ENCODE measurements at places on chromosomes 11 and 22.

DNA sequence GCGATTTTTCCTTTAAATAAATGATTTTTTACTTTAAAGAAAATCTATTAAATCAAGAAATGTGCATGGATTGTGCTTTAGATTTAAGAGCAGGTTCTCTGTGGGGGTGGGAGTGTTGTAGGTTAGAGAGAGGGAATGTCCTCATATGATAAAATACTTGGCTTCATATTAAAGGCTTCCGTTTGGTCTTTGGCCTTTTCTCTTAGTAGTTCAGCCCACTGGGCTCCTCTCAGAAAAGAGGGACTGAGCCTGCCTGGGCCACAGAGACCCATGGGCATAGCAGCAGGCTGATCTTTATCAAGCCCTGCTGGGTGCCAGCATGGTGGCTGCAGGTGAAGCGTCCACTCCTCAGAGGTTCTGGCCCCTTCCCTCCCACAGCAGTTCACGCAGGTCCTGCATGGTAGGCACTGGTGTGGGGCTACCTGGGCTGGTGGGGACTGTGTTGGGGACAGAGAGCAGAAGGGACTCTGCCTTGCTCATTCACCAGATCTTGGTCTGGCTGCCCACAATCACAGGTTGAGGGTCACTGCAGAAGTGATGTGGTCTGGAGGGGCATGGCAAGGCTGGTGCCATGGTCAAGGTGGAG, 4.3 kb downstream of the PANX1 start:
- DNase-seq, result no peak

GRCh38 chr22:19756288-19757128, 4.1 kb upstream of the TBX1 start:
- DNase-seq, result peak; percentile 68

- no peak for DNase-seq
These were observed 1.7 kb downstream of the EED start for GRCh38 chr11:86246293-86246675.

DNA sequence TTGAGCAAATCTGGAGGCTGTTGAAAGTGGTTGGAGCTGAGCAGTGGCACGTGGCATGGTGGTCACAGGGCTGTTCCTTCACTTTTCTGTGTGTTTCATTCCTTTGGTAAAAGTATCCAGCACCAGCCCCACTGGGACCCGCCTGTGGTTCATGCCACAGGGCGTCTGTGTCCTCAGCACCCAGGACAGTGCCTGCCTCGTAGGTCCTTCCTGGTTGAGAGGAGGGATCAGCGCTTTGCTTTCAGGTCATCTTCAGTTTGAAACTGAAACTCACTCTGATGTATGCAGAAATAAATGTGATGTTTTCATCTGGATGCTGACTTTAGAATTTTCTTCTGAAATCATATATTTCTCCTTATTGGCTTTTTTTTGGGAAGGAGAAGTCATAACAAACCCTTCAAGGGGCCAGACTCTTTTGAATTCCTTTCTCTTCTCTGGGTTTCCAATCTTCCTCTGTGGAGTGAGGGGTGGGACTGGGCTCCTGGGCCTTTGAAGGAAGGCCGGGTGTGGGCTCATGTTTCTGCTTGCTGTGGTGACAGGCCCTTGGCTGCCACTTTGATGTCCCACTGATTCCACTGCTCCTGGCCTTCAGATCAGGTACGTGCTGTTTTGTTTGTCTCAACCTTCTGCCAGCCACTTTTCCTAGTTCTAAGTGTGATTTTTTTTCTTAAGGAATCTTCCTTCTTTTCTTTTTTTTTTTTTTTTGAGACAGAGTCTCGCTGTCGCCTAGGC, 26.2 kb downstream of the TBC1D22A start:
- DNase-seq, result no peak

GRCh38 chr11:86228269-86229038, 16.1 kb upstream of the EED start:
- no peak for DNase-seq

GRCh38 chr11:96260067-96260511, 82.9 kb downstream of the MAML2 start:
- DNase-seq, result no peak

DNA sequence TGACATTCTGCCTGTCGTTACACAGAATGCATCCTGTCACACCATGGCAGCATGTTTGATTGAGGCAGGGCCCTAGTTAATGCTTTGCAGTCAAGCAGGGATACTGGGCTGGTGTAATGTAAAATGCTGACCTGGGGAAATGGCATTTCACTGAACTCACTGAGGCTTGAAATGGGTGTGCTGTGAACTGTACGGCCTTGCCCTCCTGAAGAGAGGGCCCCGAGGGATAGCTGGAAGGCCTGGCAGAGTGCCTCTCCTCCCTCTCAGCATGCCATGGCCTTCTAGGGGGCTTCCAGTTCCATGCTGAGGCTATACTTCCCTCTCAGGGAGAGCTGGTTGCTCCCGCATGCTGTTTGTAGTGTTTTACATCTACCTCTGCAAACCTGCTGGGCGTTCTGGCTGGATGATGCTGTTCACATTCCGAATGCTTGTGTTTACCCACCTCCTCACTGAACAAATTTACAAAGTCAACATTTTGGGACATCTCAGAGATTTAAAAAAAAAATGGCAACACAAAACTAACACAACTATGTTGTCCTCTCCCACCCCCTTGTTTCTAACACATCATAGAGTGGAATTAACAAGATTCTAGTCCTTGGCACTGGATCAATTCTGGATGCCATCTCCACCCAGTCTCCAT, 416.7 kb upstream of the CADM1 start:
- no peak for DNase-seq

DNA sequence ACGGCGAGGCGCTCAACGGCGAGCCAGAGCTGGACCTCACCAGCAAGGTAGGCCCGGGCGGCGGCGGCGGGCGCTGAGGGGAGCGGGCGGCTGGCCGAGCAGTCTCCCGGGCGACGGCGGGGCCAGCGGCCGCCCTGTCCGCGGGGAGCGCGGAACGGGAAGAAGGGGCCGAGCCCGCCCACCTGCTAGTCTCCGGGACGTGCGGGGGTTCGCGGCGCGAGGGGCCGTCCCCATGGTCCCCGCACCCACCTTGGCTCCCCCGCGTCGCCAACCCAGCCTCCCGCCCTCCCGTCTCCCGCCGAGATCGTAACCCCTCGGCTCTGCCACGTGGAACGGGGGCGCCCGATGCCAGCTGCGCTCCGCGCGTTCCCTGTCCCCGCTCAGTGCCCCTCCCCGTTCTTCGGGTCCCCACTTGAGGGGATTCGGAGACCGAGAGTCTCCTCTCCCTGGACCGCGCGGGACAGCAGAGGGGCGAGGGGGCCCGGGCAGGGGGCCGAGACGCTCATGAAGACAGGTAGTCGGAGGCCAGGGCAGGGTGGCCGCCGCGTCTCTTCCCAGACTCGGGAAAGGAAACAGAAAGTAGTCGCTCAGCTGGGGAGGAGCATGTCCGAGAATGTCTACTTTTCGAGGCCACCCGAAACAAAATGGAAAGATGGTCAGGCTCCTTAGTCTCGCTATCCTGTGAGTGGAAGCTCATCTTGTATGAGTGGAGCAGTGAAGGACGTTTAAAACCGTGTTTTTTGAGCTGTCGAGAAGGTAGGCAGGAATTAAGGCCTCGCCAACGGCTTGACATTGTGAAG, 557 bp downstream of the GTPBP1 start:
- peak; percentile 9 for DNase-seq

DNA sequence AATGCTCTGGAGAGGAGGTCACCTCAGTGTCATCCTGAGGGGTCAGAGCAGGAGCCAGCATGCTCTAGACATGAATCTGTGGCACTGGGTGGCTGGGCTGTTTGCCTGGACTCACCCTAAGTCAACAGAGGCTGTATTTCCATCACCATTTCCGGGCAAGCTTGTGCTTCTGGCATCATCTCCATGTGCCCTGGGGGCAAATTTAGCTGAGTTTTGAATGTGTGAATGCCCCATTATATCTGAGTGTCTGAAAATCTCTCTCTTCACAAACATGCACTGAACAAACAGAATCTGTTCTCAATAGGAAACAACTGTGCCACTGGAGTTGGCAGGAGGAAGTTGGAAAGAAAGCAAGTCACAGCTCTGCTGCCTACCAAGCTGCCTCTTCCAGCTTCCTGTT, 356.2 kb downstream of the GRM5 start:
- DNase-seq, result no peak

- no peak for DNase-seq
These were observed 163.3 kb downstream of the CASP12 start for GRCh38 chr11:104734998-104735397.

- DNase-seq, result peak; percentile 7
These were observed at the start of gene PVALB for GRCh38 chr22:36816636-36817524. TSS of gene PVALB (minus strand) at chr22:36817035. CDS start at chr22:36817005, 30 bp downstream.

GRCh38 chr11:60878245-60879101, 11.1 kb downstream of the ZP1 start:
- DNase-seq, result no peak

DNA sequence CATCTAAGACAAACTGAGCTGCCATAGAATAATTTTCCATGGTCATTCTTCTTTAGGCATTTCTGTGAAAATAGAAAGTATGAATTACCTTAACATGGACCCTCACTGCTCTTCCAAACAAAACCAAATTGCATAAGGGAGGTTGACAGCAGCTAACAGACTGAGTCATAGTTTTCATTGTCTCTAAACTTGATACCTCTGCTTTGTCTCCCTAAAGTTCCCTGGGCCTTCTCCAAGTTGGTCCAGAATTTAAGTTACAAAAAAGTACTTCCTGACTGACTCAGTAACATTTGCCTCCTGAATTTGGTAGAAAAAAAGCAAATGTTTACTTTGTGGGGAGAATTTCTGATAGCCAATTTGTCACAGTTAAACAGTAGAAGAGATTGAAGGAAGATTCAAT, 3.0 kb downstream of the OR8D1 start:
- no peak for DNase-seq

GRCh38 chr11:70522593-70523311, 124.4 kb downstream of the CTTN start:
- no peak for DNase-seq

- no peak for DNase-seq
These were observed 734.3 kb upstream of the ARHGAP42 start for GRCh38 chr11:99952816-99953215.

GRCh38 chr22:16970446-16970845, 37.6 kb downstream of the GAB4 start:
- no peak for DNase-seq

GRCh38 chr22:31577711-31578110, 81.4 kb downstream of the SFI1 start:
- no peak for DNase-seq

DNA sequence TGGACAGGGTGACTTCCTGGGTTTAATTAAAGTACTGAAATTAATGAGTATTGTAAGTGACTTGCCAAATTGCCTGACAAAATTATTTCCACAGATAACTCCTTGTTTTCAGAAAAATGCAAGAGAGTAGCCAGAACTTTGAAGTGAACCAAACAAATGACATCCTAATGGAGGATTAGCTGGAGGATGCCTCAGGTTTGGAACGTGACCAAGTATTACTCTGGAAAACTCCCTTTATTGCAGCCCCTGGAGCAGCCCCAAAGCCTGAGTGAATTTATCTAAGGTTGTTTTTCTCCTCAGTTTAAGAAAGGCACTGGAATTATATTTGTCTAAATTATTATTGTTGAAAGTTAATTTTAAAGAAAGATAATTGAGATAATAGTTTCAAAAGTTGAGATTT, 343.6 kb upstream of the MTNR1B start:
- no peak for DNase-seq

DNA sequence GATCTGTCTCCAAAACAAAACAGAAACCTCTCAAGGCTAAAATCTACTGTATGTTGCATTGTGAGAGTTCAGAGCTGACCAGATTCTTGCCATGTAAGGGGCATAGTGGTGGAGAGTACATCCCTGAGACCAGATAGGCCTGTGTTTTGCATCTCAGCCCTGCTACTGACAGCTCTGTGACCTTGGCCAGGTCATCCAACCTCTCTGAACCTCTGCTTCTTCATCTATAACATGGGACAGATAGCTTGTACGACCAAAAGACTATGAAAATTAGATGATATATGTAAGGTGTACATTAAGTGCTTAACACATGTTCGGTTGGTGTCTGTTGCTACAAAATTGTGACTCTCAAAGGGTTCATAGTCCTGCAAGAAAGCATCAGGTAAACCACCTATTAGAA, 22.9 kb downstream of the ZNRF3 start:
- no peak for DNase-seq

All from stimulated activated CD4-positive, alpha-beta T cell treated with anti-CD3 and anti-CD28 coated beads, TNF-alpha, amount 100 ng/mL, for 24 hours (primary cell).